Activated T-cell treated with anti-CD3 and anti-CD28 coated beads for 24 hours (primary cell): ENCODE measurements at places on chromosomes 11 and 22.
A peak's percentile ranks its signal among the peaks of the same experiment; 100 is the strongest.

DNA sequence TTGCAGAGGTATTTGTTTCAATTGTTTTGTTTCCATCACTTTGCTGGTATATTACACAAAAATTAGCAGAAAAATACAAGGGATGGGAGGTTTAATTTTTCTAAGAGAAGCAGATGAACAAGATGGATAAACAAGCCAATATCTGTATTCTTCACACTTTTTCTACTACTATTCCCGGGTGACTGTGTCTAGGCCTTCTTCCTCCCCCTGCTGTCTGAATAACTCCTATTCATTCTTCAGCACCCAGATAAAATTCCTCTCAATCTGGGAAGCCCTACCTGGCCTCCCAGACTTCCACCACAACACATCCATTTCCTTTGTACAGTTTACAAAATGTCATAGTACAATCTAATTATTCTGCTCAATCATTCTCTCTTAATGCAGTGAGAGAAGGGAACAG lies 666.6 kb upstream of the TENM4 start:
- no peak for DNase-seq

DNA sequence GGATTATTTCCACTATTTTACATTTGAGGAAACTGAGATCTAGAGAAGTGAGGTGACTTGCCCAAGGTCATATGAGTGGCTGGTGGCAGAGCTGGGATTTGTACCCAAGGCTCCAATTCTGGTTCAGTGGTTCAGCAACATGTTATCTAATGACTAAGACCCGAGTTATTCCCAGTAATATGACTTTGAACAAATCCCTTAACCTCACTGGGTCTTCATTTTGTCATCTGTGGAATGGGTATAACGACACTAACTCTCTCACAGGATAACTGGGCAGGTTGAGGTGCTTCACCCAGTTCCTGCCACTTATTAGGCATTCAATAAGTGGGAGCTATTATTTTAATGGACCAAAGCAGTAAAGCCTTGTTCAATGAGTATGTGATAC lies 489 bp upstream of the OR2AT4 start:
- DNase-seq, result no peak

DNA sequence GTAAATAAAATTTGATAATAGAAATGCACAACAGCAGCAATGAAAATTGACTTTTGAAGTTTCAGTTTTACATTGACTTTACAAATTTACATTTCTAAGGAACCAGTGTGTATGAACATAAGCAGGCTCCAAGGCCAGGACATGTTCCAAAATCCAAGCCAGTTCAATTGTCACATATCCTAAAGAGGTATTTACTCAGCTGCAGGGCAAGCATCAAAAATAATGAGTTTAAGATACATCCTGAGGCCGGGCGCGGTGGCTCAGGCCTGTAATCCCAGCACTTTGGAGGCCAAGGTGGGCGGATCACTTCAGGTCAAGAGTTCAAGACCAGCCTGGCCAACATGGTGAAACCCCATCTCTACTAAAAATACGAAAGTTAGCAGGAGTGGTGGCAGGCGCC lies 39.0 kb upstream of the AKIP1 start:
- no peak for DNase-seq

DNA sequence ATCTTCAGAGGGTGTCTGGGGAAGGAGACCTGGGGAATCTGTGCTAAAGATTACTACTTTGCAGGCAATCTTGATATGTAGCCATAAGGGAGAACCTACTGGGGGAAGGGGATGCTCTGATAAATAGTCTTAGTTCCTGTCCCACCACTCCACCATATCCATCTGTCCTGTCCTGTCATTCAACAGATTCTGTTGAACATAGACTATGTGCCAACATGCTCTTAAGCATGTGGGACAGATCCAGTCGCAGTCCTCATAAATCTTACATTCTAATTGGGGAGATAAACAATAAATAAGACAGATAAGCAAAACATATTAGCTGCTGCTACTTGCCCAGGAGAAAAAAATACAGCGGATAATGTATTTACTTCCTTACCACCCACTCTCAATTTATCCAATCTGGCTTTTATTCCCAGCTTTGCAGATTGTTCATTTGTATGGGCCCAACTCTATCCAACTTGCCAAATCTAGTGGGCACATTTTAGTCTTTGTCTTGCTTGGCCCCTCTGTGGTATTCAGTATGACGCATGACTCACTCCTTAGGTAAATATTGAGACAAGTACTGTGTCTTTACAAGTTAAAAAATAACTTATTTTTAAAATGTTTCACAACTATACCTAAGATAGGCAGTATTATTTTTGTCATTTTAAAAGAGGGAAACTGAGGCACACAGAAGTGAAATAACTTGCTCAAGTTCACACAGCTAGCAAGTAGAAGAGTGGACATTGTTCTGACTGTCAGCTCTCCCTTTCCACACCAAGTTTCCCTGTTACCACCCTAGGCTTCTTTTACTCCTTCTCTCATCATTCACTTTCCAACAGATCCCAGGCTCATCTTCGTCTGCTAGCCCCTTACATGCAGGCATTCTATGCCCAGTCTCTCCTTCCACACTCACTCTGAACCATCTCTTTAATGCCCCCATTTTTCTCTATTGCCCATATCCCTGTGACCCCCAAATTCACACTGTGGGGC lies 133.6 kb upstream of the SESN3 start:
- no peak for DNase-seq

DNA sequence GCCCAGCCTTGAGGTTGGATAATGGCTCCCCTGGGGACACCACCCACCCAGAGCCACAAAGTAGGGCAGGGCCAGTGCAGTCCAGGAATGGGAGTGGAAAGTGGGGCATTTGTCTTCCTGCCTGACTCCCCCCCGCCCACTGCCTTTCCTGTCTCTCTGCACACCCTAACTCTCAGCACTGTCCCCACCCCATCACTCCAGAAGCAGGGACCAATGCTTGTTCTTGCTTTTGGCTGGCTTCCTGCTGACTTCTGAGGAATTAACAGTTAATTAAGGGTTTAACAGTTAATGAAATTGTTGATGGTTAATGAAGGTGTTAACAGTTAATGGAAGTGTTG lies 4.7 kb downstream of the PITPNM1 start:
- DNase-seq, result no peak

GRCh38 chr11:115525531-115526006 lies 21.4 kb upstream of the CADM1 start:
- no peak for DNase-seq

GRCh38 chr11:35045236-35045820 lies 93.6 kb upstream of the CD44 start:
- DNase-seq, result peak; percentile 41

DNA sequence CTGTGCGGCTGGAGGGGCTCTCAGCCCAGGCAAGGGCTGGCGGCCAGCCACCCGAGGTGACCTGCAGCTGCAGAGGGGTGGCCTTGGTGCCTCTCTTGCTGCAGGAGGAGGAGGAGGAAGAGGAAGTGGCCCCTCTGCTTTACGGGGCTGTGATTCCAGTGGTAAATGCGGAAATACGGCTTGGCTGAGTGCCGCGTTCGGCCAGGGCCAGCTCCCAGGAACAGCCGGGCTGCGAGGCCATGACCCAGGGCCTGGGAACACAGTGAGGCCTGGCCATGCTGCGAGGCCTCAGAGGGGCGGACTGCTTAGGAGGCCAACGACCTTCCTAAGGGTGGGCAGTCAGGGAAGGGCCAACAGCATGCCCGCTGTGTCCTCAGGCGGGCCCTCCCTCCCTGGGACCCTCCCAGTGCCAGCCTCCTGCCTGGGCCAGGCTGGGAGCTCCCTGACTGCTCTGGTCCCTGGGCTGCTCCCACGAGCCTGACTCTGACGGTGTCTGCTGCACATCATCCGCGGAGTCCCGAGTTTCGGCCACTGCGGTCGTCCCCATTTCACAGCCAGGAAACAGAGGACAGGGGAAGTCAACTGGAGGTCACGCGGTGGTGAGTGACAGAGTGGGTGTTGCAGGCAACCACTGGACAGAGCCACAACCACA lies 20.8 kb upstream of the PPARA start:
- DNase-seq, result no peak

GRCh38 chr11:118612378-118612777 lies 5.0 kb downstream of the PHLDB1 start:
- no peak for DNase-seq

GRCh38 chr11:63961608-63962412 lies 12.6 kb upstream of the COX8A start:
- DNase-seq, result no peak

DNA sequence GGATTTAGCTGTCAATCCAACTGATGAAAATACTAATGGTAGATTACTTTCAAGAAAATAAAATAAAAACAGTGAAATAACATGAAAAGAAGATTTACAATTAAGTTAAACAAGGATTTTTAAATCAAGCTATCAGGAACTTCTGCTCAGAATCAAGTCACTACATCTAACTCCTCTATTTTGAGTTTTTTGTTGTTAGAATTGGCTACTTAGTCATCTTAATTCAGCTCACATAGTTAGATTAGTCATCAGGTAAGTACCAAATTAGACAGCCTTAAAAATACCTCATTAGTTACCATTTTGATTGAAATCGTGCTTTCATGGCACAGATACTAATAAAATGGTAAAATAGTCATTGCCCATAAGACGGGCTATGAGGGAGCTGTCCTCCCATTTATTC lies 35.8 kb downstream of the BTG4 start:
- DNase-seq, result no peak

- no peak for DNase-seq
These were observed 26.8 kb downstream of the MYH9 start for GRCh38 chr22:36360871-36361383.

DNA sequence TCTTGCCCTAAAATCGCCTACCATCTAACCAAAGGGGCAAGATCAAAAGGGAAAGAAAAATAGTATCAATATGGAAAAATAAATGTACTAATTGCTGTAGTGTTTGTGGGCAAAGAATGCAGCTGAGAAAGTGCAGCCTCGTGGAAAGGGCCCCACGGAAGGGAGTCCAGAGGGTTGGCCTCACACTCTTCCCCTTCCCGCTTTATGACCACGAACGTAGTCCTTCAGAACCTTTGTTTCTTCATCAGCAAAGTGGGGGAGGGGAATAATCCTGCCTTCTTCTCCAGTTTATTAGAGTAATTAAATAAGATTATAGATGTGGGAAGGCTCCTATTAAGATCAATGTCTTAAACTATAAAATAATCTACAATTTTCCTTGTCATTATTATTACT lies 41.0 kb downstream of the FLI1 start:
- no peak for DNase-seq

DNA sequence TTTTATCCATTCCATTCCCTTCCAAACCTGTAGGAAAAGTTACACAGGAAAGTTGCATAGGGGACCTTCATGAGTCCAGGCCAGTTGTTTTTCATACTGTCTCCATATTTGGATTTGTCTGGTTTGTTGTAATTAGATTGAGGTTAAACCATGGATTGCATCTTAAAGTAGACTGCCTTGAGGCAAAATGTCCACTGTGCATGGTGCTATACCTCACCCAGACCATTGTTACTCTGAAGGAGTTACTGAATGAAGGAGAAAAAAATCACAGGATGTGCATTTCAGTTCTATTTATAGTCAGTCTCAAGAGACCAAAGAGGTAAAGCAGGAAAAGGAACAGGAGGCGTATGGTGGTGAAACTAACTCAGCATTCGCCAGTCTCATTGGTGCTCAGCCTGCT lies 29.6 kb upstream of the L3MBTL2 start:
- DNase-seq, result no peak

GRCh38 chr11:61994981-61995380 lies 27.5 kb upstream of the FTH1 start:
- no peak for DNase-seq

DNA sequence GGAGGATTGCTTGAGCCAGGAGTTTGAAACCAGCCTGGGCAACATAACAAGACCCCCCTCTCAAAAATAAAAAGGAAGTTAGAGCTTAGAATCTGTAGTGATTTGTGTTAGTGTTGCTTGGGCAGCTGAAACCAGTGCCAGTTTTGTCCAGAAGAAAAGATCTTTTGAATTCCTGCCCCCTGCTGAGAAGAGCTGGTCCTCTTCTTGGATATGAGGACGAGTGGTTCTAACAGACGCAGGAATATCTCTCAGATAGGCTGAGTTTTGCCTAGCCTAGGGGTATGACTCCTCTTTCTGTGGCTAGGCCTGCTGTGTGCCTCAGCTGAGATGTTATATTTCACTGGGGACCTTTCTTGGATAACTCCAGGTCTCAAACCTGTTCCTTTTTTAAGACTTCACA lies 102.8 kb downstream of the STIM1 start:
- DNase-seq, result no peak

GRCh38 chr22:37121887-37122591 lies 12.5 kb upstream of the TMPRSS6 start:
- DNase-seq, result peak; percentile 91

GRCh38 chr11:129637983-129638776 lies 177.5 kb upstream of the TMEM45B start:
- no peak for DNase-seq

DNA sequence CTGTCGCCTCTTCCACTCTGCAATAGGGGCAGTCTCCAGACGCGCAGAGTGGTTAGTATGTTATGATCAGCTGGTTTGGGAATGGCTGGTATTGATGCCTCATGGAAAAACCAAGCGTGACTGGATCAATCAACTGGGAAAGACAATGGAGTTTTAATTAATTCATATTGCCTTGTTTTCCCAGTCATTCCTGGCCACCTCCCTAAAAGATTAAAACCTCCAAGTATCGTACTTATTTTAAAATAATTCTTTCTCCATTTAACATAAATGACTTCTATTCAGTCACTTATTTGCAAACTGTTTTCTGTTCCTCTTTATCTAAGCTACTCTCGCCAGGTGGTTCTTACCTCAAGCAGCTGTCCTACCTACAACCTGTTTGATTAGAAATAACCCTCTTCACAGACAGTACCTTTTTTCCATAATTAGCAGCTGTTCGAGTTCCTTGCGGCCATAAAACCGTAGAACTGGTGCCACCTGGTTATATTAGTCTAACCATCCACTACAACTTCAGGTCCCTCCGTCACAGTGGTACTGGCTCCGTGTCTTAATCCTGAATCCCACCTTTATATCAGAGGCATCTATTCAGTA lies 898 bp downstream of the ZNF215 start:
- no peak for DNase-seq

DNA sequence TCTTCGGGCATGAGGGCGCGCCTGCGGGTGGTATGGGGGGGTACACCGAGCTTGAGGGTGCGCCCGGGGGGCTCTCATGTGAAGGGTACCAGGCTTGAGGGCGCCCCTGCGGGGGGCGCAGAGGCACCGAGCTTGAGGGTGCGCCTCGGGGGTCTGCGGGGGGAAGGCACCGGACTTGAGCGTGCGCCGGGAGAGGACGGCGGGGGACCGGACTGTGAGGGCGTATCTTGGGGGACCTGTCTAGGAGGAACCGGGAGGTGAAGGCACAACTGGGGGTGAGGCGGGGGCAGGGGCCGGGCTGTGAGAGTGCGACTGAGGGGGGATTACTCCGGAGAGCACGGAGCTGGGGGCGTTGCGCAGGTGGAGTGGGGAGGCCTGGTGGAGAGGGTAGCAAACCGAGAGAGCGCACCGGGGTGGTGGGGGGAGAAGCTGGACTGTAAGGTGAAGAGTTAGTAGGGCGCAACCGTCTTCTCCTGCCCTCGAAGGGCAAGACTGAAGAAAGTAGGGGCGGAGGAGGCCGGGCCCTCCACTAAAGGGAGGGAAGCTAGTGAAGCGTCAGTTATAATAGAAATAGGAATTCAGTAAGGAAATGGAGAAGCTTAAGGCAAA lies 1.1 kb upstream of the DDX6 start:
- peak; percentile 17 for DNase-seq
